Stimulated activated CD8-positive, alpha-beta memory T cell treated with anti-CD3 and anti-CD28 coated beads, Interleukin-2, amount 100 ng/mL, for 48 hours (primary cell): ENCODE measurements at places on chromosomes 7 and 10.
A peak's percentile ranks its signal among the peaks of the same experiment; 100 is the strongest.

GRCh38 chr7:71739520-71740173 lies 607.7 kb downstream of the GALNT17 start:
- DNase-seq, result no peak

- peak; percentile 44 for DNase-seq
Measured at GRCh38 chr7:139035586-139036353, at the start of gene ZC3HAV1L. Gene ZC3HAV1L (minus strand): TSS chr7:139036042. CDS start chr7:139036017, 25 bp downstream.

GRCh38 chr7:141484907-141485306 lies 66.3 kb upstream of the AGK start:
- DNase-seq, result no peak

DNA sequence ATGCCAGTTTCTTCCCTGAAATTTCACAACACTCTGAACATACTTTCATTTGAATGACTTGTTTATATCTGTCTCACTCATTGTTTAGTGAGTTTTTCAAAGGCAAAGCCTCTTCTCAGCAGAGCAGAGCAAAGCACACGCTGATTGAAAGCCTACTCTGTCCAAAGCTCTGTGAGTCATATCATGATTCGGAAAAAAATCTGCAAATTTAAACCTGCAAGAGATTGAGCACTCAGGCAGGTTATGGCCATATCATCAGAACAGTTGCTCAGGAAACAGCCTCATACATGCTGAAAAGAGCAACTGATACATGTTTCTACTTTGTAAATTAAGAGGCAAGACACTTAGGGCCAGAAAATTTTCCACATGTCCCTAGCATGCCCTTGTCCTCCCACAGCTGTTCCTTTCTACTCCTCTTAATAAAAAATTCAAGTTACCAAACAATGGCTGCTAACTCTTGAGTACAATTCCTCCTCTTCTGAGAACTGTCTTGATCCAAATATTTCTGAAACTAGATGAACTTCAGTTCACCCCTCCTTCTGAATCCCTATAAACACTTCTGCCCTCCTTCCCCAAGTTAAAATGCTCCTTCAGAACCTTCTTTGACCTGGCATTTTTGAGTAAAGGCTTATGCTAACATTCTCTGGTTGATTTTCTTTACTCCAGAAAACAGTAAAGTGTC lies 140.6 kb upstream of the HPS1 start:
- no peak for DNase-seq

DNA sequence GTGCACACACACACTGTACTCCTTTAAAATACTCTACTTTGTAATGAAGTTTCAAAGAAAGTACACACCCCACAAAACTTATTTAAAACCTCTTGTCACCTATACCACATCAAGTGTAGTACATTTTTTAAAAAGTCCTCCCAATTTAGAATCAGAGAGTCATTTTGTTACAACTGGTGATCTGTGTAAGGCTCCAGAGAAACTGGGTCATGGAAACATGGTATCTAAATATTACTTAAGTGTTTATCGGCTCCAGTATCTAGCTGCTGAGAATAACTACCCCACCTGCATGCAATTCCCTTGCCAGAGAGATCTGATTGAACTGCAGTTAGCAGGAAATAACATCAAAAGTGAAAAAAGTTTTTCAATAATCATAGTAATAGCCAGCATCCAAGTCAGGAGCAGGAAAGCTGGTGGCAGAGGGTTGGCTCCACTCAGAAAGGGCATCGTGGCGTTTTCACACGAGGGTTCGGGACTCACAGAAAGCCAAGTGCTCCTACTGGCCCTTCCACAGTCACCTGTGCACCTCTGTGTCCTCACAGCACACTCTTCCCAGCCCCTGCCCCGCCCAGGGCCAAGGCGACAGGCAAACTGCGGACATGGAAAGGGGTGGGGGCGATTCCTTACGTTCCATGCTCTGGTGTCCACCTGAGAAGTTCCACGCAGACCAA lies 6.5 kb downstream of the RGS10 start:
- no peak for DNase-seq

DNA sequence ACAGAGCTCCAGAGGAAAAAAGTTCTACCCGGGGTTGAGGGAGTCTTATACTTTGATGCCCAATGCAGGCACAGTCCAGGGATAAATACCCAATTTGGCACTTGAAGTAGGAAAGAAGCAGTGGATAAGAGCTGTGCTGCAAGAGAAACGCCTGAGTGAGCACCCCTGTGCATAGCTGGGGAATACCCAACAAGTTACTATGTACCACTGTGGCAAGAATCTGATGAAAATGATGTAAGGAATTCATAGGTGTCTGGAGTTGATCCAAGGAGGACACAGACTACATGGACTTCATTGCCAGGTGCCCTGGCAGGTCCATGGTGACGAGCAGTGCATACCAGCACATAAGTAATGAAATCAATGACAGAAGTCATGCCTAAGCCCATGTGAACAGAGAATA lies 183.7 kb upstream of the FEZF1 start:
- no peak for DNase-seq

GRCh38 chr10:124650263-124650662 lies 93.9 kb downstream of the FAM53B start:
- no peak for DNase-seq

DNA sequence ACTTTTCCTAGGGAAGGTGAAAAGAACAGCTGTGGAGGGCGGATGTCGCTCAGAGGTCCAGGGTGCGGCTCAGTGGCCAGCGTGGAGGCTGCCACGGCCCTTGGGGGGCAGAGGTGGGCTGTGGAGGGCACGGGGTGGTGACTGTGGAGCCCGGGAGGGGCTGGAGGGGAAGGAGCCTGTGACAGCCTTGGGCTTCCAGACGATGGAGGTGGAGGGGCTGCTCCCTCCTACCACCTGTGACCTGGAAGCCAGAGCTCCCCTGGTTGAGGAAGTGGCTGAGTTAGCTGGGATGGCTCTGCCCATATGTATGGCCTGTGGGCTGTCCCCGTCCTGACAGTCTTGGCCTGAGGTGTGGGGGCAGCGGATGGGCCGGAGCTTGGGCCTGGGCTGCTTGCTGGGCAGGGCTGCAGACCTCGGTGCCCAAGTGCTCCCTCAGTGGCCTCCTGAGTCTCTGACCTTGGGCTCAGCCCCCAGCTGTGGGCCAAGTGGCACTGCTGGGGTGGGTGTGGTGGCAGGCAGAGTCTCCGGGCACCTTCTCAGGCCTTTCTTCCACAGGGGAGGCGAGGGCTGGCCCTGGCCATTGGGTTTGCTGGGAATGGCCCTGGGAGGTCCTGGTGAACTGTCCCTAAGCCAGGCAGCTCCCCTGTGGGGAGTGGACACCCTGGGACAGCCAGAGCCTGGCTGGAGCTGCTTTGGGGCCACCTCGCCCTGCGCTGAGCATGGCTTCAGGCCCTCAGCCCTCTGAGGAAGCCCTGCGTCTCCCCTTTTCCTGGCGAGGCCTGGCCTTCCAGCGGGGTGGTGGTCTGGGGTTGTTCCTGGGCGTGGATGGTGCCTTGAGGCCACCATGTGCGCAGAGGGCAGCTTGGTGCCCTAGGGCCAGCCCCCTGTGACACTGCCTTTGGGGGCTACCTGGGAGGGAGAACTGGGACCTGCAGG lies 3.9 kb downstream of the BRI3 start:
- DNase-seq, result no peak

DNA sequence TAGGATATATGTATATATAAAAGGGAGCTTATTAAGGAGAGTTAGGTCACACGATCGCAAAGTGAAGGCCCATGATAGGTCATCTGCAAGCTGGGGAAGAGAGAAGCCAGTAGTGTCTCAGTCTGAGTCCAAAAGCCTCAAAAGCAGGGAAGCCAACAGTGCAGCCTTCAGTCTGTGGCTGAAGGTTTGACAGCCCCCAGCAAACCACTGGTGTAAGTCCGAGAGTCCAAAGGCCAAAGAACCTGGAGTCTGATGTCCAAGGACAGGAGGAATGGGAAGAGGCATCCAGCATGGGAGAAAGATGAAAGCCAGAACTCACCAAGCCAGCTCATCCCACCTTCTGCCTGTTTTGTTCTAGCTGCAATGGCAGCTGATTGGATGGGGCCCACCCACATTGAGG lies 88.9 kb upstream of the TBX20 start:
- DNase-seq, result no peak

GRCh38 chr10:85012305-85012704 lies 683.9 kb downstream of the CCSER2 start:
- no peak for DNase-seq

DNA sequence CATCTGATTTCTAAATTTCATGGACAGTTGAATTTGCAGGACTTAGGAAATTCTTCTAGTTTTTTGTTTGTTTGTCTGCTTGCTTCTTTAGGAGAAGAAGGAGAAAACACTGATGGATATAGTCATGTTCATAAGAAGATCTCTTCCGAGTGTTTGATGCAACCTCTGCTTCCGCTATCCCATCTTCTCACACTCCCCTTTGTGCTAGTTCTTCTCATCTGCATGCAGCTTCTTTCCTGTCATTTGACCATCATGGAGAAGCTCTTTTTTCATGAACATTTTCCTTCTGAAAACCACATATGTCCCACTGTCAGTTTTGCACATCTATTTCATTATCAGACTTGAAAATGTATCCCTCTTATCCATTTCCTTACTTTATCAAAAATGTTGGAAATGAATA lies 346.9 kb upstream of the PRKCQ start:
- DNase-seq, result no peak

DNA sequence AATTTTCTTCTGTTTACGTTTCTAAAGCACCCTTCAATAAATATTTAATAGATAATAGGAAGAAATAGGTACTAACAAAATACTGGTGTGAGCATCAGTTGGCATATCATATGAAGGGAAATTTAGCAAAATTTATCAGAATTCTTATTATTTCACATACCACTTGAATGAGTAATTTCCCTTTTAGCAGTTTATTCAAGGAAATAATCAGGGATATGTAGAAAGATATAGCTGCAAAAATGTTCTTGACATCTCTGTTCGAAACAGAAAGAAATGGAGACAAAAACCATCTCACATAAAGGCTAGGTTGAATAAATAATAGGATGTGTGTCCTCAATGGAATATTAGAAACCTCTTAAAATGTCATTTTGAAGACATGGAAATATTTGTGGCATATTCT lies 35.8 kb upstream of the PIP4K2A start:
- DNase-seq, result no peak

- no peak for DNase-seq
Measured at GRCh38 chr10:7817984-7818294, 366 bp upstream of the TAF3 start.

GRCh38 chr10:105473170-105473569 lies 832.1 kb downstream of the SORCS3 start:
- no peak for DNase-seq

DNA sequence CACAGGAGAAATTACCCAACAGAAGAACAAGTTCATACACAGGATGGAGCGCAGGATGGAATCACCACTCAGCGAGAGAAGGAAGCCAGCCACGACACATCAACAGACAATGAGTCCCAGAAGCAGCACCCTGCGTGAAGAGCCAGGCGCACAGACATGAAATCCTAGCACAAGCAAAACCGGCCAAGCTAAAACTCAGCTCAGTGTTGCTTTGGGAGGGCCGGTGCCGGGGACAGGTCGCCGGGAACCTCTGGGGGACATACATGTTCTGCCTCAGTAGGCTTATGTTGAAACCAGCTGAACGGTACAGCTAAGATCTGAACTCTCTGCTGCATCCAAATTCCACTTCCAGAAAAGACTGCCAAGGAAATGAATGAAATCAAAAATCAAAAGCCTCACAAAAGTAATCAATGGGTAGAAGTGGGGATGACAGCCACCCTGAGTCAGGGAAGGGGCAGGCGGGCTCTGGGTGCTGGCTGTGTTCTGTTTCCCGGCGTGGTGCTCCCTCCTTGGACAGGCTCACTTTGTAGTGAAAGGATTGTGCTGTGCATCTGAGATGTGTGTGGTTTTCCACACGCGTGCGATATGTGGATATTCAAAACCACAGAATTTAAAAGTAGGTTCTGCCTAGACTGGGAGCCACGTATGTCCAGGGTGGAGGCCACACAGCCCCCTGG lies 114.7 kb downstream of the PDGFA start:
- no peak for DNase-seq

DNA sequence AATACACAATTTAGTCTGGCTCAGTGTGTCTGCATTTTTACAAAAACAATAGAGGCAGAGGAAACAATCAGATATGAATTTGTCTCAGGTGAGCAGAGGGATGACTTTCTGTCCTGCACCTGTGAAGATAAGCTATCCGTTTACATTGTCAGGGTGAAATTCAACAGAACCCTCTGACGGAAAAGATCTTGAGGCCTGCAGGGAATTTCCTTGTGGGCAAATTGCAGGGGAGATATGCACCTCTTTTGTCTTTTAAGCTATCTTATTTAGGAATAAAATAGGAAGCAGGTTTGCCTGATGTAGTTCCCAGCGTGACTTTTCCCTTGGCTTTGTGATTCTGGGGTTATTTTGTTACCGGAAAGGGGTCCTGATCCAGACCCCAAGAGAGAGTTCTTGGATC lies 325.1 kb downstream of the GALNT17 start:
- DNase-seq, result no peak

- DNase-seq, result no peak
Measured at GRCh38 chr10:106557053-106557452, 607.5 kb downstream of the SORCS1 start.

DNA sequence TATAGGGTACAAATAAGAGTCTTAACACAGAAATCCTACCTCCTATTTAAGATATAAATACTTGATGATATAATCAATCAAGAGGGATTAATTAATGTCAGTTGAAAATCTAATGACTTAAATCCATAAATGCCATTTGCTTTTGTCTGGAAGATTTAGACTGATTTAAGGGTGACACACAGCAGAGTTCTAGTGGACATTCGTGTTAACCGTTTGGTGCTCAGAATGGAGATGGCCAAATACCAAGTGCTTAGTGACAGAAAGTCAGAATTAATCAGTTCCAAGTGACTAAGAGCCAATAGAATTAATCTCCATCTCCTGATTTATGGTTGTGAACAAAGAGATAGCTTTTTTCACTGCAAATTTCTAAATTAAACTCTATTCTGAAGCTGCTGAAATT lies 36.2 kb downstream of the NAMPT start:
- no peak for DNase-seq

GRCh38 chr10:103638948-103639347 lies 145.4 kb downstream of the NEURL1 start:
- no peak for DNase-seq

- DNase-seq, result no peak
Measured at GRCh38 chr7:105760551-105761447, 115.6 kb downstream of the ATXN7L1 start.

- no peak for DNase-seq
Measured at GRCh38 chr10:122077311-122077875, 88.4 kb downstream of the TACC2 start.

DNA sequence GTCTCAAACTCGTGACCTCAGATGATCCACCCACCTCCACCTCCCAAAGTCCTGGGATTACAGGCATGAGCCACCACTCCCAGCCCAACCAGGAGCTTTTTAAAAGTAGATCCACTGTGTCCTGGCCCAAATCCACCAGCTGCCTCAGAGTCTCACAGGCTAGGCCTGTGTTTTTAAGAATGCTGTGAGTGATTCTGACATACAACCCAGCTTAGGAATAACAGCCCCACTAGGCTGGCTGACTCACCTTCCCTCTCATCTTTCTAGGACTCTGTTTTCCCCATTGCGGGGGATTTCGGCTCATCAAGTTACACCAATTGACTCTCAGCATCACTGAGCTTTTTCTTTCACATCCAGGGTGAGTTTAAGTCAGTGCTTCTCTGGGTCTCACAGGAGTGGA lies 207.6 kb downstream of the SKIDA1 start:
- no peak for DNase-seq
